ENCODE measurements at places on chromosomes 13 and 19.

DNA sequence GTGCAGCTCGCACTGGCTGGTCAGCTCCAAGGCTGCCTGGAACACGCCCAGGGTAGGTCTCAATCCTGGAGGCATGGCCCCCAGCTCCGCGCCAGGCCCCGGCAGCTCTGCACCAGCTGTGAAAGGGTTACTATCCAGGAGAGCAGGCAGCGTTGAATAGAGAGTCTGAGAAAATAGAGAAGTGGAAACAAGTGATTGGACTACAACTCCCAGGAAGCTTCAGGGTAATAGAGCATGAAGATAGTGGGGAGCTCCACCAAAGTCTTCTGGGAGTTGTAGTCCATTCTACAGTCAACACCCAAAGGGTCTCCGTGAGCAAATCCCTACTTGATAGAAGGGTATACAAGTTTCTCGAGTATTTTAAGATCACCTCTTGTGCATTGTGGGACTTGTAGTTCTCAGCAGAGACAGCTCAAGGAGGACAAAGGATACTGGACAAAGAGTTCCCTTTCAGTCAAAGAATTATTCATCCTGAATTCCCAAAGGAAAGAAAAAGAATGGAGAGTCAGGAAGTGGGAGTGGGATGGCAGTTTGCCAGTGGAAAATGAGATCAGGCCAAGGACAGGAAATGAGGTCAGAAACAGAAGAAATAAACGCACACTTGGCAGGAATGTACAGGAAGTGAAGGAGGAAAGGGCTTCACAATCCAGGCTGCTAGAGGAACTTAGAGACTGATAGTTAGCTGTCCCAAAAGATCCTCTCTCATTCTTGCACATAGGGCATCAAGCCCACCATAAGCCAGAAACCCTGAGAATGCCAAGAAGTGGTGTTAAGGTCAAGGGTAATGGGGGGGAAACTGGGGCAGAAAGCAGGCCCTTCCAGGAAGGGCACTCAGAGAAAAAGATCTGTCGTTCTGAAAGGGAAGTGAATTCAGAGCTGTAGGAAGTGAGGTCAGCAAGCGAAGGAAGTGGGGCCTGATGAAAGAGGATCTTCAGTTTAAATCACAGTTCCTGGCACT, 5.5 kb upstream of the MAMSTR start:
- DNase-seq = no peak

DNA sequence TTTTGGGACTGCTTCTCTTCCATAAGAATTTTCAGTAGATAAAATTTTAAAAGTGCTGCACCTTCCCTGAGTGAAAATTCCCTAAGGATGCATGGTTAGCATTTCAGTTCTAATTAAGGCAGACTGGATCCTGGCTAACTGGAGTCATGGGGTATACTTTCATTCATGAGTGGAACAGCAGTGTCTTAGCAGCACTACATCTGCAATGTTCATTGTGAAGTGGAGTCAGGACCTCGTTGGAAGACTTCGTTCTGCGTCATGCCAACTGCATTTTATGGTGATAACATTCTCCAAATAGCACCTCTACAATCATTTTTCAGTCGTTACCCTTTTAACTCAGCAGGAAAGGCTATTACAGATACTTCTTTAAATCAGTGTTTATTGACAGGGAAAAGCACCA, 25.5 kb downstream of the PHF11 start:
- no peak for DNase-seq

GRCh38 chr13:63351081-63351480, 1935.4 kb upstream of the PCDH20 start:
- no peak for DNase-seq

- no peak for DNase-seq
These were observed 407.0 kb downstream of the ZNF536 start for GRCh38 chr19:30778961-30779715.

GRCh38 chr13:73018336-73018735, 40.5 kb upstream of the KLF5 start:
- DNase-seq = no peak

GRCh38 chr13:46071590-46072249, 19.2 kb upstream of the ZC3H13 start:
- no peak for DNase-seq

DNA sequence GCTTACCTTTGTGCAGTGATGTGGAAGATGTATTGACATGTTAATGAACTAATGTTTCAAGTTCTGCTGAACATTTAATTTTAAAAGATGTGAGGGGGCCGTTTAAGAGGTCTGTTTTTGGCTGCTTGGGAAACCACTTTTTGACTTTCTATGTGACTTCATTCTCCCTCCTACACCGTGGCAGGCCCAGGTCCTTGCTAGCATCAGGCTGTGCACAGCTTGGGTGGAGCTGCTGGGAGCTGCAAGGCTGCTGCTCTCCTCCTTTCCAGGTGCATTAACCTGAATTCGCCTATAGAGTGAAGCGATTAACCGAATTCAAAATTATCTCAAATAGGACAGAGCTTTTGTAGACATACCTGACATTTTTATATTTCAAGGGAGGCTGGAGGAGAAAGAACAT, 249.1 kb downstream of the FGF14 start:
- no peak for DNase-seq

DNA sequence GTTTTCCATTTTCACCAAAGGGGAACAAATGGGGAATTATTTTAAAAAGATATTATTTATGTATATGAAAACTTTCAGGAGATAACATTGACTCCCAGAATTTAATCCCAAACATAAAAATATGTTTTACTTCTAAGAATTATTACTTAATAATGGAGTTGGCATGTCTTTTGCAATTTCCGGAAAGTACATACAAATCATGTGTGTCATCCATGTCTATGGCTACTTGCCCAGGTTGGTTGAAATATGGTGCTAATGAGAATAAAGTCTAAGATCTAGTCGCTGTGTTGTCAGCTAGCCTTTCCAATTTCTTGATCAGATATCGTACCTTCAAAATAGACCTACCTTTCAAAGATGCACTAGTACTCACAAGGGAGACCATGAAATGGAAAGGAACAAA, 1003.2 kb upstream of the PCDH20 start:
- no peak for DNase-seq

GRCh38 chr19:19280561-19280960, 7.5 kb upstream of the TM6SF2 start:
- DNase-seq = no peak

- no peak for DNase-seq
These were observed 9.0 kb upstream of the MLLT1 start for GRCh38 chr19:6288737-6289136.

DNA sequence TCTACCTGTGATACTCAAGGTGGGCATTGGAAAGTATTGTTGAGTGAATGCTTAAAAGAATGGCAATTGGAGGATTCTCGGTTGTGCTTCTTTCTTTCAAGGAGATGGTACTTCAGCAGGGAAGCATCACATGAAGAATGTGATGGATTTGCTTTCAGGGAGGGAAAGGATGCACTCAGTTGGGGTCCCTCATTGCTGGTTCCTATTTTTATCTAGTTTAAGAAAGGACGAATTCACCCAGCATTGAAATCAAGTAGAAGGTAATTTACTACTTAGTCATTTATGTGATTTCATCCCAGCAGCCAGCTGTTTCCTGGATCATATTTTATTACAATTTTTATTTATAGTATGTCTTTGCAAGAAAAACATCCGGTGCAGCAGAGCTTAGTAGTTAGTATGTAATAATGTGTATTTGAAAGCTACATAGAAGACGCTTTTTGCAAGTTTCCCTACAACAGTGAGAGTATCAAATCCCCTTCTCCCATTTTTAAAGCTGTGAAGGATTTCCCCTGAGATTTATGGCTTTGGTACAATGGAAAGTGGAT, 417.9 kb downstream of the GPC5 start:
- DNase-seq = no peak

GRCh38 chr13:64900039-64900438, 2330.1 kb downstream of the PCDH9 start:
- no peak for DNase-seq

- DNase-seq = peak; percentile 32
These were observed 30.1 kb downstream of the WDFY2 start for GRCh38 chr13:51614350-51614786.

DNA sequence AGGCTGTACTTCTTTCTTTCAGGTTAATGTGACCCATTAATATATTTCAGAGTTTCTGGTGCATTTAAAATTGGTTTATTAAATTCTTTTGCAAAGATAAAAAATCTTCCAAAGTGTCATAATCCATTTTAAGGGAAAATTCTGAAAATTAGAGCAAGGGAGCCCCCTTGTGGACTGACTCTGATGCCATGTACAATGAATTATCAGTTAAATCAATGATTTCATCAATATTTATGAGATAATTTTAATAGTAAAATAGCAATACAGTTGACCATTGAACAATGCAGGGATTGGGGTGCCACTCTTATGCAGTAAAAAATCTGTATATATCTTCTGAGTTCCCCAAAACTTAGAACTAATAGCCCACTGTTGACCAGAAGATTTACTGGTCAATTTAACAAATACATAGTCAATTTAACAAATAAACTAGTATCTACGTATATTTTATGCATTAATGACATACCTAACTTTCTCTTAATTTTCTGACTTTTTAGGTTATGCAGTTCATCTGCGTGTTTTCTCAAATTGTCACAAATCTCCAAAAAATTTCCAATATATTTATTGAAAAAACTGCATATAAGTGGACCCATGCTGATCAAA, 479.1 kb upstream of the MIR17HG start:
- DNase-seq = no peak

- DNase-seq = no peak
These were observed 3.6 kb downstream of the CACNG7 start for GRCh38 chr19:53912653-53913052.

- no peak for DNase-seq
These were observed 98.9 kb downstream of the UGGT2 start for GRCh38 chr13:95954266-95954665.

- no peak for DNase-seq
These were observed 358.6 kb downstream of the DCT start for GRCh38 chr13:94120878-94121277.

DNA sequence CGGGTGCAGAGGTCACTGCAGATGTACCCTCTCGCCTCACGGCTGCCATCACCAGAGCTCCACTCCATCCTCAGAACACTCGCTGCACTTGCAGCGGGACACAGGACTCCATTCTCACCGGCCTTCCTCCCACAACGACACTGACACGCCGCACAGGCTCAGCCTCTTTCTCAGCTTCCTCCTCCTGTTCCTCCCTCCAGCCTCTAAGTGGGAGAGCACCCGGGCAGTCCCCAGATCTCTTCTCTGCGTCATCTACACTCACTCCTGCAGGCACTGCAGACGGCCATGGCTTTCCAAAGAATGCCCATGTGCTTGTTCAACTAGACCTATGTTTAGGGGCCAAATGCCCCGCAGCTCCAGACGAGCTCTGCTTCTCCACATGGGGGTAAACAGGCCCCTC, 14.3 kb upstream of the FKRP start:
- DNase-seq = no peak

GRCh38 chr13:106369091-106369490, 166.4 kb downstream of the EFNB2 start:
- DNase-seq = no peak

GRCh38 chr13:32124743-32125142, 93.2 kb downstream of the FRY start:
- no peak for DNase-seq

DNA sequence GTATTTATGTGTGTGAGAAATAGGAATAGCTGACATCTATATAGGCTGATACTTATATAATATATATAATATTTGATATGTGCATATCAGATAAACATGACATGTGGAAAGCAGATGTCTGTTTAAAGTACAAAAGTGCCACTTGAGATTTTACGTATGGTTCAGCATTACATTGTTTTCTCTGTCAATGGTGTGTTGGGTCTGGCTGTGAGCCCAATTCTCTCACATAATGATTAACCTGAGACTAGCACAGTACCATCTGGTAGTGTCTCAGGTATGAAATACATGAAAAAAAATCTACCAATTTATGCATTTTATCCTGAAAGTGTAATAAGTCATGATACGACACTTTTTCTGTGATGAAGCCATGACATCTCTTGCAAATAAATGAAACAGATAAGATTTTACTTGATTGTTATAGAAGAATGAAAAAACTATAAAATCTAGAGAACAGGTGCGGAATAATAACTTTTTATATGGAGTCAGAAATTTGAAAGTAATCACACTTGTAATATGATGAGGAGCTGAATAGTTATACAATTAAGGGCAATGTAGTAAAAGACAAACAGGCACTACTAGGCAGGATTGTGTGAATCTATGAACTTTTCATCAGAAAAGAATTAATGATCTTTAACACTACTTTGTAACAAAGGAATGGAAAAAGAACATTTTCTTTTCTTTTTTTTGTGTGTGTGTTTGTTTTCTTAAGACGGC, 1405.0 kb downstream of the OLFM4 start:
- no peak for DNase-seq

GRCh38 chr19:50178320-50178719, 15.2 kb upstream of the IZUMO2 start:
- DNase-seq = no peak
